Vagina (tissue), 2 donors: ENCODE measurements at places on chromosomes 3 and 15. TPM values are rescaled to one million over a fixed set of nuclear protein-coding genes. Genes with fewer than 3 reads are reported as not detected.

DNA sequence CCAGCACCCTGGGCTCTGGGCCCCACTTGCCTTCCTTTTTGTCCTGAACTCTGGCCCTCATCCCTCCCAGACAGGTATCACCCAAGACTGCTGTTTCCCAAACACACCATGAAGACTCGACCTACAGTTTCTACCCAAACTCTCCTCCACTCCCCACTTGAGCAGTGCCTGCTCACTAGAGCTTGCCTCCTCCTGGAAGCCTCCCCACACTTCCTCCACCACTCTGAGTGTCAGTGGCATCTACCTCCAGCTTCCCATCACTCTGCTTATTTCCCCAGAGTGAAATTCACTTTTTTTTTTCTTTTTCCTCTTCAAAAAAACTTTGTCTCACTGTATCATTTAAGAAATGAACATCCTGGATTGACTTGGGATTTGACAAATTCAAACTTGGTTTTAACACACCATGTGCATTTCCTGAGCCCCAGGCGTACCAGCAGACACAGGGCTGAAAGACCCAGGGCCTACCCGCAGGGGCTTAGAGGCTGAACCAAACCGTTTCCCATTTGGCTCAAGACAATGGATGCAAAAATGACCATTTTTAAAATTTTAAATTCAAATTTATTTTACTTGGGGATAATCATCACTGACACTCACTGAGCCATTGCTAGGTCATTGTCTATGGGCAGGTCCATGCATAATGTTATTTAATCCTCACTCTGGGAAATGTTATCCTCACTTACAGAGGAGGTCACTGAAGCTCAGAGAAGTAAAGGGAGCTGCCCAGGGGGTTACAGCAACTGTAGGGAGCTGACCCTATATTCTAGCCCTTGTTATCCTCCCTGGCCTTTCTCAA, 62.3 kb downstream of the IQSEC1 start:
- DNase-seq, result no peak

DNA sequence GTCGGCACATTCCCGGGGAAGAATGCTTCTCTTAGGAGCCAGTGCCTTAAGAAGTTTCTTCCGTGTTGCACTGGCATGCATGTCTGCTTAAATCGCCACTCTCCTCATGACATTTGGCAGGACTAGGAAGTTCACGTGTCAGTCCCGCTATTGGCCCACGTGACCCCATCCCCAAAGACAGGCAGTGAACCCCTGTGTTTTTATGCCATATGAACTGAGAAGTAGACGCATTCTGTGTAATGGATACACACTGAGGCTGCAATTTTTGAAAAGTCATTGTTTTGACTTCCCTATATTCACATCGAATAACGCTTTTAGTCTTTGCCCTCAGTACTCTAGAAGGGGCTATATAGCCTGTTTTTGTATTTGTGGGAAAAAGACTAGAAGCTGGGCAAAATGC, 125.6 kb upstream of the TBL1XR1 start:
- DNase-seq, result no peak

DNA sequence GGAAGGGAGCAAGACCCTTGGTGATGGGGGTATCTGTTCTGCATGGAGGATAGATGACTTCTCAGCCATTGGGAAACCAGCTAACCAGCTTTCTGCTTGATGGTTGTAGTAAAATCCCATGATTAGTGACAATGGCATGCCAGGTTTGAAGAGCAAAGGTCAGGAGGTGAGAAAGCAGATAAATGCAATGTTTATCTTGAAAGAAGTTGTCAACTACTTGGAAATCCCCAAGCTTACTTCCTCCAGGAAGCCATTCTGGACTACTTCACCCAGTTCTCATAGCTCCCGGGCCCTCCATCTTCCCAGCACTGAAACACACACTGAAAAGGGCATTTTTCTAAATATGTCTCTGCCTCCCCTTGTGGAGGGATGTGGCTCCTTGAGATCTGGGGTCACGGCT, 51.3 kb downstream of the SMAD3 start:
- no peak for DNase-seq

DNA sequence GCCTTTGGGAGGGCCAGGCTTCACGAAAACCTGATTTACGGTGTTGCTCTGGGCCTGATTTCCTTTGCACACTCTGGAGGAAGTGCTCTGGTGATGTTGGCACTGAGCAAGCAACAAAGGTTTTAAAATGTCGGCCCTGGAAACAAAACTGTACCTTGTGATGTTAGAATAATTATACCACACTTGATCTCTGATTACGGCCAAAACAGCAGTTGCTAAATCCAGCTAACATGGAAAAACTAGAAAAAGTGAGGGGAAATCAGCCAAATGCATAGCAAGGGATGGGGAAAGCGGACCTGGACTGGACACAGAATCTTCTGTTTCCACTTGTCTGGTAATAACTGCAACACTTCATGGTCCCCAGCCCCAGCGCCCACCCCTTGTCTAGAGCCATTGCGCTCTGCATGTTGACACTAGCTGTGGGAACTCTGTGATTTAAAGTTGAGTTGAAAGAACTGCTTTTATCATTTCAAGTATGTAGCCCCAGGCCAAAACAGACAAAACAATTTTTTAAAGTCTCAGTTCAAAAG, 120.1 kb downstream of the VGLL4 start:
- no peak for DNase-seq

GRCh38 chr3:142896201-142896755, 7.4 kb upstream of the PCOLCE2 start:
- DNase-seq, result no peak

OR5K2 gene
- not detected for total RNA-seq

DNA sequence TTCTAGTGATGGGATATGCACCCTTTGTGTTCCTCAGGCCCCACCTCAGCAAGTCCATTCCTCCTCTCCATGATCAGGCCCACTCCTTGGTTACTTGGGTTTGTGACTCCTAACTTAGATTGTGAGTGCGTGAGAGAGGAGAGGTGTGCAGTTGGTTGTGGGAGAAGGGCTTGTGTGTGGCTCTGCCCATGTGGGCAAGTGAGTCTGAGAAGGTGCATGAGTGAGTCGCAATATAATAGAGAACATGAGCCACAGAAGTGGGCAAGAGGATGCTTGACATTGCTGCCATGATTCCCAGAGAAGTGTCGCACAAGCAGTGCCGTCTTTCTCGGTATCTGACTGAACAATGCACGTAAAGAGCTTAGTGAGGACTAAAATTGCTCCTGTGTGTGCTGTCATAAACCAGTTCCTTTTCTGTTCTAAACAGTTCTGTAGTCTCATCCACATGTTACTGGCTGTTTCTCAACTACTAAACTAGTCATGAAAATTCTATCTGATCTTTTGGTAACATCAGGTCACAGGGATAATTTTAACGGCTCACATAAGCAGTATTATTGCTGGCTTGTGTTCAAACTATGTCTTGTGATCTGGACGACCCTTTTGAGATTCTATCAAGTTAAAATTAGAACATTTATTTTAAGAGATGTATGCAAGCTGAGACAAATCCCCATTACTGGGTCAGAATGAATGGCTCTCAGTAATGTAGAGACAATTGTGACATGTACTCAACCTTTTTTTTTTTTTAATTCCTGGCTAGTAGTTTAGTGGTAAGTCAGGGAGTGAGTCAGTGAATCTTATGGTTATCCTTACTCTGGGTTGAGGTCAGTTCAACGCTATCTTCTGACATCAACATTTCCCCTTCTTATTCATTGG, 25.6 kb downstream of the GYG1 start:
- DNase-seq, result no peak

- DNase-seq, result no peak
Observed at GRCh38 chr3:113556946-113557335, 24.6 kb downstream of the SIDT1 start.

SLC30A4 gene
- 10.3 TPM for total RNA-seq

- DNase-seq, result no peak
Observed at GRCh38 chr15:70278644-70279043, 180.9 kb upstream of the TLE3 start.

DNA sequence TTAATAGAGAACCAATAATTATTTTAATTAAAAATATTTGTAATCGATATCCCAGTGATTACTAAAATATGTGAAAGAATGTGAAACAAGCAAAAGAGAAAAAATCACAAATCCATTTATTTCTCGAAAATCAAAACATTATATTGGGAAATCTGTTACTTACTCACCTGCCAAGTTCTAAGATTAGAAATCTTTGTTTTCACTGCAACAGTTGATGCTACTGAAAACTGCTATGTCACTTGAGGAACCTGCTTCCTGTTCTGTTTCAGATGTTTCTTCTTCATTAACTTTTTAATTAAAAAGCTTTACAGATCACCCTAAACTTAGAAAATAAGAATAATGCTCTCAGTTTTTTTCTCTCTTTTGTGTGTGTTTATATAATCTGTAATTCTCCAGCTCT, 13.7 kb upstream of the DPH6 start:
- no peak for DNase-seq

GRCh38 chr15:39075756-39076341, 505.0 kb upstream of the THBS1 start:
- DNase-seq, result no peak

DNA sequence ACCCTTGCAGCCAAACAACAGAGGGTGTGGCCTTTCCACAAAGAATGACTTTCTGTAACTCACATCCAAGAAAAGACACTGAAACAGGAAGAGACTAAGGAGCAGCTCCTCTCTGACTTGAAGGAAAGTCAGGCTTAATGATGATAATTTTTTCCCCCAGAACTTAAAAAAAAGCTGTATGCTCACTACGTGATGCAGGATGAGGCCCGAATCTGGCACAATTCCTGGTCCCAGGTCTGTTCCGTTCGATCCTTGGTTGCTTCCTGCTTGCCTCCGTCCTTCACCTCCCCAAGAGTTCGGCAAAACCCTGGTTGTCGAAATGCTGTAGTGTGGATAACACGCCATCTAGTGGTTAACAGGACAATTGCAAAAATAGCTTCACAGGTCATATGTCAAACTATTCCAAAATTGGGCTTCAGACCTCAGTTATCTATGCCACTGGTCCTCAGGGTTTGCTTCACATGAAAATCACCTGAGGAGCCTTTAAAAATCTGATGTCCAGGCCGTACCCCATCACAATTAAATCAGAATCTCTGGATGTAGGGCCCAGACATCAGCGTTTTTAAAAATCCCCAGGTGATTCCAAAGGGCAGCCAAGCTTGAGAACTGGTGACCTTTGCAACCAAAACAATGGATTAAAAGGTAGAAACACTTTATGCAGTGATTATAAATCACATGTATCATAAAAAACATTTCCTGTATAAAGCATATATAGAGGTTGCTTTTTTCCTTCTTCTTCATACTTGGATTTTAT, 28.1 kb upstream of the SYNM start:
- DNase-seq, result no peak

DNA sequence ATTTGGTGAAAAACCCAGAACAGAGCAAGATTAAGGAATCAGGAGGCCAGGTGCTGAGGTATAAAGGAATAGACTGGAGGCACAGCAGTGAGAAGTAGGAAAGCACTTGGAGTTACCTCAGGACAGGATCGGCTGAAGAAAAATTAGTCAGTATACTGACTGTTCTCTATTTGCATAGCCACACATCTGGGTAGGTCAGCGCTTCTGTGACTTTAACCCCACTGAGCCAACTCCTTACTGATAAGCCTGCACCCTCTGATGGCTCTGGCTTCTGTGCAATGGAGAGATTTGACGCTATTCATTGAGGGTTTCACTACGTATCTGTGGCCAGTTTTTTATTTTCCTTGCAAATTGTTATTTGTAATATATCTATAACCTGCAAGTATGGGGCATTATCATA, 22.3 kb downstream of the MECOM start:
- no peak for DNase-seq

DNA sequence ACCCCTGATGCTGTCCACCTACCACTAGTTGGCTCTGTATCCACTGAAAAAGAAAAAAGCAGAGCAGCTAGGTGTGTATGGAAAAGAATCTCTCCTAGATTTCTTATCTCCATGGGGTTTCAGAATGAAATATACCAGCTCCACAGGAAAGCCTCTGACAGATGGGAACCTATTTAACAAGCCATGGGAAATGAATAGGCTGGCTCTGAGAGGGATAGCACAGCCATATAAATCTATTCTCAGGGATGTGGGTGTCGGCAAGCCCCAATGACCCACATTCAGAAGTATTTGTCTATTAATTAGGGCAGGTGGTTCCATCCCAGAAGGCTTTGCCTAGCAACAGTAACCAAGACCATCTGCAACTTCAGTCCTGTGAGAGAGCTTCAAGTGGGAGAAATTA, 694.1 kb downstream of the AGBL1 start:
- DNase-seq, result no peak

- DNase-seq, result no peak
Observed at GRCh38 chr15:75350601-75351361, 3.9 kb downstream of the NEIL1 start.

- DNase-seq, result no peak
Observed at GRCh38 chr3:78050276-78051065, 1010.6 kb downstream of the ROBO2 start.

DNA sequence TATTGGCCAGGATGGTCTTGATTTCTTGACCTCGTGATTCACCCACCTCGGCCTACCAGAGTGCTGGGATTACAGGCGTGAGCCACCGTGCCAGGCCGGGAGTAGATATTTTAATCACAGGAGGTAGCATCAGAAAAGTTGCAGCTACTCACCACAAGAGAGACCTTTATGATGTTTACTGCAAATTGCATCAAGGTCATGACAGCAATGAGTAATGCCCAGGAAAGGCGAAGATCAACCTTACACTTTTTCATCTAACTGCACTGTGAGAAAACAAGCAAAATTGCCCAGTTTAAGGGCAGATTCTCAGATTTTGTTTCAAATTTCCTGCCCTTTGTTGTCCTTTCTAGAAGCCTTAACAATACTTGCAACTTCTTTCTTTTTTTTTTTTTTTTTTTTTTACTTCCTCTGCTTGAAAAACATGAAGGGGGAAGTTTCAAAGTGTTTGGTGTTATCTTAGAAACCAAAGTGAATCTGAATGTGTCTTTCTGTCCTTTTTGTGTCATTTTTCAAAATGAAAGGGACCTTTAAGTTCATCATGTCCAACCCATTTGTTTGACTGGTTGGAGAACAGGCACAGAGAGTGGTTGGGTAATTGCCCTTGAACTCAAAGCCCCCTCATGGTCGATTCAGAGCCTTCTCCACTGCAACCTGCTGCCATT, 25.0 kb downstream of the TGFBR2 start:
- no peak for DNase-seq

SLC28A2 gene
- total RNA-seq, result not detected

DNA sequence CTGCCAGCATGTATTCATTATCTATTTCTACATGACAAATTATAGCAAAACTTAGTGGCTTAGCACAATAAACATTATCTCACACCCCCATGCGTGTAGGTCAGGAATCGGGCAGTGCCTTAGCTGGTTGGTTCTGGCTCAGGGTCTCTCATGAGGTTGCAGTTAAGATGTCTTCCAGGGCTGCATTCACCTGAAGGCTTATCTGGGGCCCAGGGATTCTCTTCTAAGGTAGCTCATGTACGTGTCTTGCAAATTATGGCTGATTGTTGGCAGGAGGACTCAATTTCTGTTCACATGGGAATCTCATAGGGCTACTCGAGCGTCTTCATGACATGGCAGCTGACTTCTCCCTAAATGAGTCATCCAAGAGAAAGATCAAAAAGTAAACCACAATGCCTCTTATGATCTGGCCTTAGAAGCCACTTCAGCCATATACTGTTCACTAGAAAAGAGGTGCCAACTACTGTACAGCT, 42.9 kb upstream of the TSC22D2 start:
- DNase-seq, result no peak
